DMS79 treated with DMSO at 0.1 percent for 48 hours (cell line): ENCODE measurements at places on chromosomes 6 and 20.
A peak's percentile ranks its signal among the peaks of the same experiment; 100 is the strongest.

- DNase-seq: peak; percentile 65
Measured at GRCh38 chr6:43090559-43090956, 14.4 kb downstream of the PTK7 start.

DNA sequence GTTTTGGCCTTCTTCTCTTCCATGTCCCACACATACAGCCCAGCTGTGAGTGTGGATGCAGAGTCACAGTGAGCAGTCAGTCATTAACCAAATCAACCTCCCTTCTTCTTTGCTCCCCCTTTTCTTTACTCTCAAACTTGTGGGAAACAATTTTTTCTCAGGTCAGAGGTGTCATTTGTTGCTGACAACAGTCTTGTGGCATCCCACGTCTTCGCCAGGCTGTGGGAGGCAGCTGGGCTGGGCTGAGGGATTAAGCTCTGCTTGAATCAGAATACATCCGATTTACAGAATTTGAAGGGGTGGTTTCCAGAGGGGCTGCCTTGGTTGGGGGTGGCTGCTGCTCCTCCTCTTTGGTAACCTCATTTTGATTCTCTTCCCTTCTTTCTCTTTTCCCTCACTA, 40.5 kb downstream of the SCGN start:
- no peak for DNase-seq

- no peak for DNase-seq
Measured at GRCh38 chr6:129730477-129731165, 20.6 kb upstream of the ARHGAP18 start.

- DNase-seq: no peak
Measured at GRCh38 chr20:6355754-6356451, 233.1 kb upstream of the FERMT1 start.

- no peak for DNase-seq
Measured at GRCh38 chr20:38246357-38247165, 14.0 kb downstream of the KIAA1755 start.

- DNase-seq: no peak
Measured at GRCh38 chr6:56724455-56724854, 81.8 kb upstream of the DST start.
